Activated CD8-positive, alpha-beta memory T cell treated with anti-CD3 and anti-CD28 coated beads, Interleukin-2, amount 50 U/mL, for 48 hours (primary cell): ENCODE measurements at places on chromosomes 5 and 9.

- DNase-seq = no peak
Measured at GRCh38 chr5:2724031-2724581, 27.4 kb downstream of the IRX2 start.

DNA sequence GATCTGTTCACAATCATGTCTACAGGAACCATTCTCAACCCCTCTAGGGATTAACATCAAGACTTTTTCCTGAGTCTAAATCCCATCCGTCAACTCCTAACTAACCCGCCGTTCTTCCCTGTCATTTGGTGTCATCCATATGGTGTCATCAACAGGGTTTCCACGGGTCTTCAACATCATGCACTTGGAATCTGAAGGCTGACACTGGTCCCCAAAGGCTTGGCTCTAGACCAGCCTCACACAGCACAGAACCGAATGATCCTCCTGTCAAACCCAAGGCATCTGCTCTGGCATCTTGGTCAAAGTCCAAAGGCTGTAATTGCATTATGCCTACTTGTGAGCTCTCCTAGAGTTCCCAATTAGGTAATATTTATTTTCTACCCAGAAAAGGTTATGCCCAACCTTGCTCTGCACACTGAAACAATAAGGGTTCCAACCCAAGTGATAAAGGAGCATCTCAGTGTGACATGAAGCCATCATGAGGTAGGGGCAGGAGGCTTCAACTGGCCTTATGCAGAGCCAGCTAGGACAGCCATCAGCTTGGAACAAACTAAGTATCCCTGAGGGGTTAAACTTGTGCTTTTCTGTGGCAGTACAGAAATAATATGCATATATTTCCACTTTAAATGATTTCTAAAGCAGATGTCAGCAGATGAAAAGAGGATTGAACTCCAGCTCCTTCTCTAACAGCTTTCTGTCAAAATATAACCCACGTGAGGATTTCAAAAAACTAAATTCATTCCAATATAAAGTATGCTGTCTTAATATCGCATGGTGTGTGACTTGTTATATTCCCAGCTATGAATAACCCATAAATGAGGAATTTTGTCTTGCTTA, 13.9 kb downstream of the ENC1 start:
- no peak for DNase-seq

DNA sequence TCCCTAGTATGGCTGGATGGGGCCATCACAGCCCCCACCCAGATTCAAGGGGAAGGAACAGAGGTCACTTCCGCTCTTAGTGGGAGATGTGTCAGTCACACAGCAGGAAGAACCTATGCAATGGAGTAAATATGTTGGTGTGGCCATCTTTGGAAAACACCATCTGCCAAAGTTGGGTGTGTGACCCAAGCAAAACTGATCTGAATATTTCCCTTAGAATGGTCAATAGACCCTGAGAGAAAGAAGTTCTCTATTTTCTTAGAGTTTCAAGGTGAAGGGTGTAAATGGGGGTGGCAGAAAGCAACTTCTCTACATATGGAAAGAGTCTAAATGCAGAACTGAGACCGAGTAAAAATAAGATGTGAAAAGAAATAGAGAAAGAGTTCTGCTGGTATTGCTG, 212.7 kb downstream of the ESM1 start:
- no peak for DNase-seq

DNA sequence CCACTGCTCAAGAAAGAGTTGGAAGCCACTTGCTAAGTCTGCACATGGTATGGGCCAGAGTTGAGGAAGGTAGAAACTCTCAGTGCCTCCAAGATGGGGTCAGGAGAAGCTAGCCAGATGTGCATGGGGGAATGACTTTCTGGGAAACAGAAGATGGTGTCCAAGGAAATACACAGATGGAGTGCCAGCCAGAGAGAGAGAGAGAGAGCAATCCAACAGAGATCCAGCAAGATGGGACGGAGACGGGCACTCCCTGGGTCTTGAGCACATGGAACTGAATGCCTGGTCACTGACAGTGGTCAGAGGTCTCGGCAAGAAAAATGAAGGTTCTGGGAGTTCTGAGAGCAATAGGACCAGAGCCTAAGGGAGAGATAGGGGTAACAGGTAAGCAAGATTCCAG, 82.1 kb downstream of the SH3TC2 start:
- DNase-seq = no peak

DNA sequence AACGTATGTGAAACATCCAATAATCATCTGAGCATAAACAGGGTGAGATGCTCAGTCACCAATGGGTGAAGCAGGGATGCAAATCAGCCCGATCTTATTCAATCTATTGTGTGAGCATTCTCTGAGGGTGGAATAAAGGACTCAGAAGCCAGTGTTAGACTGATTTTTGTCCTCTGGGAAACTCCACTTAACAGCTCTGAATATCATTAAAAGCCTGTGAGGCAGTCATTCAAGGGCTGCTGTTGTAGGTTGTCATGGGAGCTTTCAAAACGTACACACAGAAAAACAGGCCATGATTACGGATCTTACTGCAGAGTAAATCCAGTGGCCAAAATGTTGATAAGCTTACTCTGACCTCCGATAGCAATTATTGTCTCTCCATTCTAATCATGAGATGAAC, 266.5 kb upstream of the EFNA5 start:
- DNase-seq = no peak
